Hindlimb muscle (tissue), 1 donor: ENCODE measurements at places on chromosomes 12 and 14. TPM values are rescaled to one million over a fixed set of nuclear protein-coding genes. Genes with fewer than 3 reads are reported as not detected.

The CD69 gene
- 0.74 TPM for polyA plus RNA-seq

The PAH gene
- not detected for polyA plus RNA-seq

The SLC25A47 gene
- polyA plus RNA-seq: not detected

- no peak for DNase-seq
Observed at GRCh38 chr12:80485222-80485987, 41.4 kb downstream of the PTPRQ start.

DNA sequence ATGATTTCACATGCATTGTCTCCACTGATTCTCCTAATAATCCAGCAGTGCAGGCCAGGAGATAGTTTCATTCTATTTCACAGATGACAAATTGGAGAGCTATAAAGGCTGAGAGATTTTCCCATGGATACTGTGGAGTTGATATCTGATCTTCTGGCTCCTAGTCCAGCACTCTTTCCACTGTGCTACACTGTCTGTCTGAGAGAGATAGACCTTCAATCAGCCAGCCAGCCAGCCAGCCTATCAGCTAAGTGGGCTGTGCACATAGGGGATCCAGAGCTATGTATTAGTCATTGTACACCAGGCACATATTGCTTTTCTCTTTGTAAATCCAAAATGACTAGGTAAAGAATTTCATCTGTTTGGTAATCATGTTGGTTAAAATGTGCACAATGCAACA lies 91.8 kb upstream of the ATP2B1 start:
- no peak for DNase-seq

GRCh38 chr12:47881826-47882427 lies 22.9 kb downstream of the VDR start:
- DNase-seq: no peak

DNA sequence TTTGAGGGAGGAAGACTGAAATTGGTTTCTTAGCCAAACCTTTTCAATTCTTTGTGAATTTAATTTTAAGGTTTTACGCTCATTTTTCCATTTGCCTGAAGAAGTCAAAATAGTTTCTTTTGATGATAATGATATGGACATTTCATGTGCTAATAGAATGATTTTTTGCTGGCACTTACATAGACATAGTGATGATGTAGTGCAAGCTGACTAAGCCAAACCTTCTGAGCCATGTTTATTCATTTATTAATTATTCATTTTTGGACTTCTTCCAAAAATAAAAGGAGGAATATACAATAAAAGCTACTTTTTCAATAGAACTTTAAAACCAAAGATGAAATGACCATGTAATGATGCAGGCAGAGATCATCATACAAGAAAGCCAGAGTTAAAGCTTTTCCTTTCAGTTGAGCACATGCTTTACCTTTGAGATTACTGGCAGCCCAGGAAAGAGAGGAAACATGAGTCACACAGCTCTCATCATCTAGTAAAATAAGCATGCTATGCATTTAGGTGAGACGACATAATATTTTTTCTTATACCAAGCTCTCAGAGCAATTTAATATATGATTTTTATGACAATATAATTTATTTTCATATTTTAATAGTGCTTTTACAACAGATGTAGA lies 24.8 kb downstream of the KCNA1 start:
- no peak for DNase-seq

The KRT72 gene
- polyA plus RNA-seq: not detected

- no peak for DNase-seq
Observed at GRCh38 chr14:103562179-103562428, 353 bp downstream of the BAG5 start.

GRCh38 chr12:46379352-46379751 lies 6.8 kb upstream of the SLC38A2 start:
- DNase-seq: no peak

- no peak for DNase-seq
Observed at GRCh38 chr12:5434647-5435560, 3.0 kb downstream of the NTF3 start.

DNA sequence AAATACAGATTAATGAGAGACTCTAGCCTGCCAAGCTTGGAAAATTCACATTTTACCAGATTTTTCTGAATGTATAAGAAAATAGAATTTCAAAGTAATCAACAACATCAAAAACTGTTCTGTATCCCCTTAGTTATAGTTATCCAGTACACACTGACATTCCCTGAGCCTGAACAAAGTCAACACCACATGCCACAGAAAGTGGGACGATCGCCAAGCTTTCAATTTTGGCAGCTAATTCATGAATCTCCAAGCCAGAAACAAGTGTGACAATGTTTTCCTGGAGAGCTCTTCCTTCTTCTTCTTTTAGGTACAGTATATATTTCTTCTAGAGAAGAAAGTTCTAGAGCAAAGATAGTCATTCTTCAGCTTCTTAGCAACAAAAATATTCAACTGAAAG lies 290.2 kb downstream of the PRKD1 start:
- DNase-seq: peak; percentile 35

The BTG1 gene
- 64.1 TPM for polyA plus RNA-seq

DNA sequence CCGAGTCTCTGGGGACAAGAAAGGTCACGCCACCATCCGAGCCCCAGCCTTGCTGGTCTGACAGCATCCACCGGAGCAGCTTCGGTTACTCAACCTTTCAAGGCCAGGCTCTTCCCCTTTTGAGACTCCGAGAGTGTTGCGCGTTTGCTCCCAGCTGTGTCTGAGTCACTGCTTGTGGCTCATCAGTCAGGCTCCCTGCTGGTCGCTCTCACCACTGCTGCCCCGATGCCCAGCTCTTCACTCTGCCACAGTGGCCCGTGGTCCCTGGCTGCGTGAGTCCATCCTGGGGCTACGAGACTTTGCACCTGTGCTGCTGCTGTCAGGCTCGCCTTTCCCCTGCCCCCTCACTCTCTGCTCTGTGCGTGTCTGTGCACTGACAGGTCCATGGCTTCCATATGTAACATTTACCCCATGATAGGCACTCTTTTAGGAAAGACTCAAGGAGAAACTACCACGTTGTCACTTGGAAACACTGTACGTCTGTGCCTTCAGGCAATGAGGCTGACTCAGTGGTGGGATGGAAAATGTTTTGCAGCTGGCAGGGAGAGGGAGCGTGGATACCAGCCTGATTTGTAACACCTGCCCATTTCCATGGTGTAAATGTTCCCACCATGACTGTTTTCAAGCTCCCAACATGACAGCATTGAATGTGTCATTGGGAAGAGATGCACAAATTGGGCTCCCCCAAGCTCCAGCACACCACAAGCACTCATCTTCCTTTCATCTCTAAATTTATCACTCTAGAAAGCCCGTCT lies 350.7 kb downstream of the TMEM132D start:
- no peak for DNase-seq

The CRIP1 gene
- 36.2 TPM for polyA plus RNA-seq

- no peak for DNase-seq
Observed at GRCh38 chr14:54719406-54719805, 152.5 kb downstream of the SAMD4A start.

DNA sequence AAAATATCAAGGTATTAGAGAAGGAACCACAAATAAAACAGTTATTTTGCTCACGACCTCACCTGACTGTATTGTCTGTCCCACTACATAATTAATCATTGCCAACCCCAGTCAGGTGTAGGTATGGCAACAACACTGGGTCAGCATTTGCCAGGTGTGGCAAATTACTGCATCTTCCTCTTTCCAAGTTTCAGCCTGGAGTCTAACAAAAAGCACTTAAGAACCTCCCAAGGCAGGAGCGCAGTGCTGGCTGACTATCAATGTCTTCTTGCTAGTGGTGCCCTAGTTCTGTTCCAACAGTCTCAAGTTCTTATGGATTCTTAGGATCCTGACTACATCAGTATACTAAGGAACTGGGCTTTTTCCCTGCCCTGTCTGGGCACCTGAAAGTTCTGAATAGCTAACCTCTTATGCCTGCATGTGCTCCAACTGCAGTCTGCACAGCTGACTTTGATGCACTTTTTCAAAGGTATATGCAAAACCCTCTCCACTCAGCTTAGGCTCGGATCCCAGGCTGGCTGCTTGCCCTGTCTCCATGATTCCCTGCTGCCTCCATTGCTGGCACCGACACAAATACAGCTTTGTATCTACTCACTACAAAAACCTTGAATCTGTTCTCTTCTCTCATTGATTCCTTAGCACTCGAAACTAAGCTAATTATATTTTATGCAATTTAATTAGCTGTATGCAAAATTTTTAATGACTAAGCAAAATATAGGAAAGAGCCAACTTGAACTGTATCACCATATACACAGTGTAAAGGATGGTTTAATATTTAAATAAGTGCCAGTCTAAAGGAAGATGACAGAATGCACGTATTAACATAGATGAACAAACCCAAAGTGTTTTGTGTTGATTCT lies 113.3 kb downstream of the PRKD1 start:
- DNase-seq: peak; percentile 63

- no peak for DNase-seq
Observed at GRCh38 chr12:104502217-104502616, 45.5 kb downstream of the CHST11 start.

- DNase-seq: no peak
Observed at GRCh38 chr12:30806989-30807694, 52.4 kb upstream of the CAPRIN2 start.

DNA sequence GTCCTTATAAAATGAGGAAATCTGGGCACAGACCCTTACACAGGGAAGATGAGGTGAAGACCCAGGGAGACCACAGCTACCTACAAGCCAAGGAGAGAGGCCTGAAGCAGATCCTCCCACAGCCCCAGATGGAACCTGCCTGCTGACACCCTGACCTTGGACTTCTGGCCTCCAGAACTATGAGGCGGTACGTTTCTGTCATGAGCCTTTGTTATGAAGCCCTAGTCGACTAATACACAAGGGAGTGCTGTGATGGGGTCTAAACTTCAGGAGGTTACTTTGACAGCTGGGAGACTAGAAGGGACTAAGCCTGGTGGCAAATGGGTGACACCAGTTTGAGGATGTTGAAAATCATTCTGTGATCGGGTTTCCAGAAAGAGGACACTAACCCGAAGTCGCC lies 85.0 kb downstream of the RNF34 start:
- DNase-seq: no peak

GRCh38 chr12:80648881-80649280 lies 58.6 kb upstream of the MYF6 start:
- DNase-seq: no peak
